Foreskin keratinocyte (primary cell): ENCODE measurements at places on chromosomes 16 and 17. TPM values are rescaled to one million over a fixed set of nuclear protein-coding genes. Genes with fewer than 3 reads are reported as not detected.

DNA sequence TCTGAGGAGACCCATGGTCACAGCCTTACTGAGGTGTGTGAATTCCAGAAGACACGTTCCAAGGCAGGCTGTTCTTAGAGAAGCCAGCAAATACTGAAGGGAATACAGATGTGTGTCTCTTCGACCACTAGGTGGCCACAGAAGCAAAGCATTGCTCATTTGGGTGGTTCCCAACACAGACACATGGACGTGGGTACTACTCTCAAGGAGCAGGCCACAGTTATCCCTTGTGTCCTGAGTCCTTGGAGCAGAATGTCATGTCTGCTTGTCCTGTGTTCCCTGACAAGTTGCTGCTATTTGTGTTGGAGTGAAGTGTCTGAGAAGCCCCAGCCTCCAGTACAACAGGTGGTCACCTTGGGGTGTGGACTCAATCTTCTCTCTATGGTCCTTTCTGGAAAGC, 30.3 kb downstream of the HMOX2 start:
- peak; percentile 59 for DNase-seq

GRCh38 chr17:8005357-8005756, 2.9 kb downstream of the GUCY2D start:
- DNase-seq, result no peak

GRCh38 chr16:4365014-4365406, 6.6 kb upstream of the VASN start:
- DNase-seq, result no peak

DNA sequence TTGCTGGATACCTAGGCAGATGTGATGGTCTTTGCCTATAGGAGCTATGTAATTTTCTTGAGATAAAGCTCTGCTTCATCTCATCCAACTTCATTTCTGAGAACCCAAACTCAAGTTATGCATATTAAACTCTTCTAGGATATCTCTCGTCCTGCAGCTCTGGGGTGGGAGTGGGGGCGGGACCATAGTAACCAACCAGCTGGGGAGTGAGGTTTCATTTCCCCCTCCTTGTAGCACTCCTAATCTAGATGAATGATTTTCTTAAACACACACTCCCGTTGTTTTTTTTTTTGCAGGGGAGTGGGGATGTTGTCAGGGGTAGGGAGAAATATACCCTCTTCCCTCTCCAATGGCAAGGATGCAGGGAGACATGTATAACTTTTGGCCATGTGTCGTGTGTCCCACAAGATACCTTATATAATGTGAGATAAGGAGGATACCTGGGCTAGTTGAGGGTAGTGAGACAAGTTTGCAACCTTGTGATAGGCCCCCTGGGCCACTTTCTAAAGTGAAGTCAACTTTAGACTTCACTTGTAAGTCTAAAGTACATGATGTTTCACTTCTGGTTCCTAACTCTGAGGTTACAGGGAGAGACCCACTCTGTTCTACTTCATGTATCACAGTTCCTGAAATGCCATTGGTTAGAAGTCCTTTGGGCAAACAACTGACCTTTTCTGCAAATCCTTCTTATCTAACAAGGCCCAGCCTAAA, 10.5 kb upstream of the HEATR6 start:
- DNase-seq, result no peak

DNA sequence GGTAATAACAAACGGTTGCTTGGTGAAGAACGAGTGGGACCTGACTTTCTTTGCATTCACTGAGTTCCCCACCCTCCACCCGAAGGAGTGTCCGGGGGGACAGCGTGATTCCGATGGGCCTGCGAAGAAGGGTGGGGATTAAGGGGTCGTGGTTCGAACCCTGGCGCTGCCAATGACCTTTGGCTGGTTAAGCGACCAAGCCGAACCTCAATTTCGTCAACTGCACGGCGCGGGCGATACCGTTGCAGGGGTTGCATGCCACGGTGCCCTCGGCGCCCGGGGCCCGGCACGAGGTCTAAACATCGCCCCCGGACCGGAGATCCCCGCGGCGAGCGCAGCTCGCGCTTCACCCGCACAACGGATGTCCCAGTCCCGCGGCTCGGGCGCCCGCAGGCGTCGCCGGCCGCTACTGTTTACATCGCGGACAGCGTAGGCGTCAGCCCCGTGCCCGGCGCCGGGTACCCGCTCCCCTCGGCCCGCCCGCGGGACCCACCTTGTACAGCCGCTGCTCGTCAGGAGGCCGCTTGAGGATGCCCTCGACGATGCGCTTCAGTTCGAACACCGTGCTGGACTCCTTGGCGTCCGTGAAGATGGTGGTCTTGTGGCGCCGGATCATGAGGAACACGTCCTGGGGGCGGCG, 460 bp downstream of the ELOB start:
- no peak for DNase-seq

DNA sequence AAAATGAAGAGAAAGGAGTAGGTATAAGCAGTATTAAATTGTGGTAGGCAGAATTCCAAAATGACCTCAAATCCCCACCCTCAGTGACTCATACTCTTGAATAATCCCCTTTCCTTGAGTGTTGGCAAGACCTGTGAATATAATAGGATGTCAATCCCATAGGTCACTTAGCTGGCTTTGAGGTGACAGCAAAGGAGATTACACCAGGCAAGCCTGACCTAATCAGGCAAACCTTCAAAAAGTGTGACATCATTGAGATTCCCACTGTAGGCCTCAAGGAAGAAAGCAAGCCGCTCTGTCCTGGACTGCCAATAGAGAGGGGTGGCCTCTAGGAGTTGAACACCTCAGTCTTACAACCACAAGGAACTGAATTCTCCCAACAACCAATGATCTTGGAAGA, 535.2 kb downstream of the RBFOX1 start:
- DNase-seq, result no peak

- DNase-seq, result no peak
Measured at GRCh38 chr17:12230481-12231354, 210.0 kb downstream of the MAP2K4 start.

DNA sequence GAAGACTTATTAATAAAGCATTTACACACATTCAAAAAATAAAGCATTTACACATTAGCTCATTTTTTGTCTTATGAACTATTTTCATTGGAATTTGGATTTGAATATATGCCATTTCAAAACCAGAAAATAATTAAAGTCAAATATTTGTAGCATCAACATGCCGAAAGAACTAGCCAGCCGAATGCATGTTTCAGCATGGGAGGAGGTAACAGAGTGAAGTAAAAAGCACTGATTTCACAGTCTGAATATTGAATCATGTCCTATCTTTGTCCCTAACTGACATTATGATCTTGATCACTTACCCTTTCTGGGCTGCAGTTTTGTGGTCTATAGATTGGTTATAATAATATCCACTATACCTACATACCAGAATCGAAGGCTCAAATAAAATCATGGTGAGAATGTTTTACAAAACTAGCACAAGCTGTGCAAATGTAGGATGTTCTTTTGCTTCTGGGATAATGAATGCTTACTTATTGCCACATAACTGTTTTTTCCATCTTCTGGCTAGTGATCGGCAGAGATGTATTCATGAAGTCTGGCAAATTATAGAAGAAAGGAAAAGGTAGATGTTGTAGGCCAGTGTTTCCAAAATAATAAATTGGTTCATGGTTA, 84.7 kb downstream of the TUBD1 start:
- DNase-seq, result no peak

GRCh38 chr17:5541610-5542202, 42.6 kb downstream of the NLRP1 start:
- DNase-seq, result no peak

GRCh38 chr17:30005709-30006320, 64.4 kb downstream of the EFCAB5 start:
- no peak for DNase-seq

GRCh38 chr17:50618941-50619340, 15.7 kb upstream of the ABCC3 start:
- no peak for DNase-seq

- DNase-seq, result no peak
Measured at GRCh38 chr16:81275795-81276194, 37.3 kb downstream of the BCO1 start.

- DNase-seq, result no peak
Measured at GRCh38 chr16:57102888-57103851, 10.8 kb downstream of the CPNE2 start.

DNA sequence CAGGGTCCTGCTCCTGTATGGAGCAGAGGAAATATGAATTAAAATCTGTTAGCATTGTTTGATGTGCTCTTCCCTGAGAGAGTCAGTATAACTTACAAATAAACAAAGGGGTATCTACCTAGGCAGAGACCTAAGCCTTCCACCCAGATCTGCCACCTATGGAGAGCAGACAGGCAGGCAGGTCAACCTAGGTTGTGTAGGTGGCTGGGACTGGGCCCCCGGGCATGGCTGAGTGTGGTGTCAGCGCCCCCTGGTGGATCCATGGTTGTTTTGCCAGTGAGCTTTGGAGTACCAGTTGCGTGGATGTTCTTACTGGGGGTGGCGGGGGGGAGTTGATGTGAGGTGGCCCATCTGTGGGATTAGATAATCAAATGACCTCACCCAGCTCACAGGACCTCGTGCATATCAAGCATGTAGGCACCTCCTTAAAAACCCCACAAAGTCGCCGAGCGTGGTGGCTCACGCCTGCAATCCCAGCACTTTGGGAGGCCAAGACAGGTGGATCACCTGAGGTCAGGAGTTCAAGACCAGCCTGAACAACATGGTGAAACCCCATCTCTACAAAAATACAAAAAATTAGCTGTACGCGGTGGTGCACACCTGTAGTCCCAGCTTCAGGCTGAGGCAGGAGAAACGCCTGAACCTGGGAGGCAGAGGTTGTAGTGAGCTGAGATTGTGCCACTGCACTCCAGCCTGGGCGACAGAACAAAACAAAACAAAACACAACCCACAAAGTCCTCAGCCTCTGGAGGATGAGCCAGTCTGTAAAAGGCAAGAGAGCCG, 17.6 kb downstream of the DUS2 start:
- DNase-seq, result no peak

CNTNAP4 gene
- total RNA-seq, result 0.14 and 0.28 TPM in 2 replicates

WNT3 gene
- total RNA-seq, result 1.2 and 1.3 TPM in 2 replicates

GAS2L2 gene
- not detected in 2 replicates for total RNA-seq

XAF1 gene
- total RNA-seq, result 27.4 and 47.3 TPM in 2 replicates

LRRC75A gene
- total RNA-seq, result not detected in 2 replicates

GPR179 gene
- not detected in 2 replicates for total RNA-seq

CHST4 gene
- 0.11 TPM in 1 of 2 replicates, not detected in the other for total RNA-seq
